ENCODE measurements at places on chromosomes 16 and 17. TPM values are rescaled to one million over a fixed set of nuclear protein-coding genes. Genes with fewer than 3 reads are reported as not detected.

SLC13A2 gene
- not detected for total RNA-seq

PCGF2 gene
- 4.2 TPM for total RNA-seq

GCGR gene
- total RNA-seq: not detected

KRTAP4-4 gene
- total RNA-seq: not detected

GRIN2A gene
- total RNA-seq: under 0.01 TPM

MYH1 gene
- total RNA-seq: not detected

TNFRSF13B gene
- not detected for total RNA-seq

CCL14 gene
- not detected for total RNA-seq

CIITA gene
- total RNA-seq: under 0.01 TPM

TERB1 gene
- under 0.01 TPM for total RNA-seq

WNK4 gene
- 3.9 TPM for total RNA-seq

ORAI3 gene
- 43.6 TPM for total RNA-seq

ABCC12 gene
- total RNA-seq: not detected

TMEM100 gene
- 1.3 TPM for total RNA-seq

GP1BA gene
- total RNA-seq: not detected

RNF43 gene
- total RNA-seq: not detected

Data from fibroblast of villous mesenchyme (primary cell).